ENCODE measurements at places on chromosomes 7 and 10. TPM values are rescaled to one million over a fixed set of nuclear protein-coding genes. Genes with fewer than 3 reads are reported as not detected.

- DNase-seq = no peak
Measured at GRCh38 chr10:25614652-25615051, 319.4 kb upstream of the MYO3A start.

DNA sequence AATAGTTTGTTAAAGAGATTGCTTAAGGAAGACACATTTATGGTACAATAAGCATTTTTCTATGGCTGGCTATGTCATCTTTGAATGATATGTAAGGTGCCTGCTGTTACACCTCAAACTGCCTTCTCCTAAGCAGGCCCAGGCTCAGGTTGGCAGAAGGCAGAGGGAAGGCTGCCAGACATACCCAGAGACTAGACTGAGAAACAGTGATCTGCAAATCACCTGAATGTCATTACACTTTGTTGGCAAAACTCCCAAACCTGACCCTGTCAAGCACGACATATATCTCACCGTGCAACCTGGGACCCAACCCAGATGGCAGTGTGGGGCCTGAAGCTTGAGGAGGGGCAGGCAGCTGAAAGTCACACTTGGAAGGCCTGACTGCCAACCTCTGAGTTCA is 136.6 kb upstream of the TARP start:
- DNase-seq = no peak

- DNase-seq = no peak
Measured at GRCh38 chr10:122505011-122505410, 43.7 kb downstream of the HTRA1 start.

ERVW-1 gene
- total RNA-seq = not detected

DNA sequence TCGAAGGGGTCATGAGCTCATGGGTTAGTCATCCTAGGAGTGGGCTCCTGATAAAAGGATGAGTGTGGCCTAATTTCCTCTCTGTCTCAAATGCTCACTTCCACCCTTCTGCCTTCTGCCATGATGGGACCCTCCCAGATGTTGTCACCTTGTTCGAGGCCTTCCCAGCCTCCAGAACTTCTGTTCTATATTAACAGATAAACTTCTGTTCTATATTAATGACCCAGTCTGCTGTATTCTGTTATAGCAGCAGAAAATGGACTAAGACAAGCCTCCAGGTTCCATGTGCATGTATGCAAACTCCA is 583.2 kb downstream of the GLRX3 start:
- no peak for DNase-seq

- no peak for DNase-seq
Measured at GRCh38 chr7:71708710-71709109, 576.8 kb downstream of the GALNT17 start.

DNA sequence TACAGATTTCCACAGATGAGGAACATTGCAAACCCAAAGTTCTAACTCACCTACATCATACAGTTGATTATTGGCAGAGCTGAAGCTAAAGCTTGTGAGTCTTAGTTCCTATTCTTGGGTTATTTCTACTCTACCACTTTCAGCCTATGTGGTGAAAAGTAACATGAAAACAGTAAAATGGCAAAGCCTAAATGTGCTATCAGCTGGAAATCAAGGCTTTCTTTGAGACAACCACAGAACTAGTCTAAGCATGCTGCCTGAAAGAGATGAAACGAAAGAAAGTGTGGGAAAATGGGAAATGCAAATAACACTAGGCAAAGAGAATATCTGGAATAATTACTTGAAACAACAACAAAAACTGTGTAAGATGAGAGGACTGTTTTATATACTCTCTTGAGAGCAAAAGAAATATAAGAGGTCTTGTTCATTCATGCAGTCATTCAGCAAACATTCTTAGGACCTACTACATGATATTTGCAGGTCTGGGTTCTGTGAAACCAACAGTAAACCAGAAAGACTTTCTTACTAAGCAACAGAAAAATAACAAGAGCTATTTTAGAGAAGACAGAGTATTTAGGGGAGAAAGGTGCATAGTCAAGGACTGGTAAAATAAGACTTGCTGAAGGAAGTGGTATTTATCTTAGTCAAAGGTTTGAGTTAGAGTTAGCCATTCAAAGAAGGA is 437.1 kb downstream of the HTR7 start:
- DNase-seq = no peak

ZNF117 gene
- total RNA-seq = 8.4 TPM

HHEX gene
- 0.06 TPM for total RNA-seq

DNA sequence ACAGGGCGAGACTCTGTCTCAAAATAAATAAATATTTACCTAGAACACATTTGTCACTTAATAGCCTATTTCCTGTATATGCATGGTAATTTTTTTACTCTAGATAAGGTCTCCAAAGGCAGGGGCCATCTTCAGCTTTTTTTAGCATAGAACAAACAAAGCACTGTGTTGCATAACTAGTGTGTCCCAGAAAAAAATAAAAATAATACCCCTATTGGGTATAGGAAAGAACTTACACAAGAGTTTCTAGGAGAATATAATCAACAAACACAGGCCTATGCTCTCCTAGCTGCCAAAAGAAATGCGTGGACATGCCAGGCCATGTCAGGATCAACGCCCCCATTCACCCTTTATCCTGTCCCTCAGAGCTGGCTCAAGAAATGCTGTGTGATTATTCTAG is 103.6 kb downstream of the PARD3 start:
- no peak for DNase-seq

THNSL1 gene
- total RNA-seq = 6.0 TPM
